ENCODE measurements at places on chromosomes 2 and 18.

DNA sequence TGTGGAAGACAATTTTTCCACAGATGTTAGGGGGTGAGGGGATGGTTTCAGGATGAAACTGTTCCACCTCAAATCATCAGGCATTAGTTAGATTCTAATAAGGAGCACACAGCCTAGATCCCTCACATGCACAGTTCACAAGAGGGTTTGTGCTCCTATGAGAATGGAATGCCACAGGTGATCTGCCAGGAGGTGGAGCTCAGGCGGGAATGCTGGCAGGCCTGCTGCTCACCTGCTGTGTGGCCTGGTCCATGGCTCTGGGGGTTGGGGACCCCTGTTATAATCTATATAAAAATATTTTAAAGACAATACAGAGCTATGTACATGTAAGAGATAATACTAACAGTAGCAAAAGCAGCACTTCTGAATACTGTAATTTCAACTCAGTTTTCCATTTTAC lies 19.2 kb downstream of the CWC22 start:
- no peak for DNase-seq

- no peak for DNase-seq
These were observed 17.5 kb downstream of the ACAA2 start for GRCh38 chr18:49795612-49796552.

DNA sequence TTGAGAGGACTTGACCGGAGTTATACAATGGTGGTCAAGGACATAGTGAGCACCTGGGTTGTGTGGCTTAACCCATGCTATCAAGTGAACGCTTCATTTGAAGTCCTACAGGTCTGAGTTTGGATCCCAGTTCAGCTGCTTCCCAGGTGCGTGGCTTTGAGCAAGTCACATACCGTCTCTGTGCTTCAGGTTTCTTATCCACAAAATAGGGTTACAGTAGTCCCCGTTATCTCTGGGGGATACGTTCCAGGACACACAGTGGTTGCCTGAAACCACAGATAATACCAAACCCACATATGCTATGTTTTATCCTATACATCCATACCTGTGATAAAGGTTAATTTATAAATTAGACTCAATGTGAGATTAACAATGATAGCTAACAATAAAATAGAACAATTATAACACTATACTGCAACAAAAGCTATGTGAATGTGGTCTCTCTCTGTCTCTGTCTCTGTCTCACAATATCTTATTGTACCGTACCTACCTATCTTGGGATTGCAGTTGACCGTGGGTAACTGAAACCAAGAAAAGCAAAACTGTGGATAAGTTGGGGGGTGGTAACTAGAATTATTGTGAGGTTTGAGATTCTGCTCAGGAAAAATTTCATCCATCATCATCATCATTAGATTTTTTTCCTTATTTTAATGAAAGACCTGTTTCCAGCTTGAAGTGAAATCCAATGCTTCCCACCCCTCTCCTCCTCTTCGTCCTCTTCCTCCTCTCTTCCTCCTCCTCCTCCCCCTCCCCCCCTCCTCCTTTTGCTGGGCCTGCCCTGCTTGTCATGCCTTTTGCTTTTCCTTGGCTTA lies 22.7 kb downstream of the LBH start:
- no peak for DNase-seq

DNA sequence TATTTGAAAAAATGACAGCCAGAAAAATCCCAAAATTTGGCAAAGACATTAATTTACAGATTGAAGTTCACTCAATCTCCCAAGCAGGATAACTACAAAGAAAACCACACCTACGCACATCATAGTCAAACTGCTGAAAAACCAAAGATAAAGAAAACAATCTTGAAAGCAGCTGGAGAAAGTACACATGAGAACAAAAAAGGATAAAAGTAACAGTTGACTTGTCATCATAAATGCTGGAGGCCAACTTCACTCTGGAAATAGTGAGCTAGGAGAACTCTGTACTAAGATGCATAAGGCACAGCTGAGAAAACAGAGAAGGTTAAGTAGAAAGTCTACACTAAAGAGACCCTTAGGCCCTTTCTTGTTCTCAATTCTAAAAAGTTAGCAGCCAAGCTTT lies 73.1 kb downstream of the TLK1 start:
- no peak for DNase-seq

DNA sequence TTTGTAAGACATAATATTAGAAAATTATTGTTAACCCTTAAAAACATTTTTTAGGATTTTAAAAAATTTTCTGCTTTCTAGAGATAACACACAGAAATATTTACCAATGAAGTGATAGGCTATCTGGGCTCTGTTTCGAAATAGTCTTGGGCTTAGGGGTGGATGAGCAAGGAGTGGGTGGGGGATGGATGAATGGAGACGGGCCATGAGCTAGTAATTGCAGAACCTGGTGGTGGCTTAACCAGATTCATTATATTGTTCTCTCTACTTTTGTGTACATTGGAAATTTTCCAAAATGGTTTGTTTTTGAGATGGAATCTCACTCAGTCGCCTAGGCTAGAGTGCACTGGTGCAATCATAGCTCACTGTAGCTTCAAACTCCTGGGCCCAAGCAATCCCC lies 89.6 kb downstream of the TCF7L1 start:
- DNase-seq: no peak

DNA sequence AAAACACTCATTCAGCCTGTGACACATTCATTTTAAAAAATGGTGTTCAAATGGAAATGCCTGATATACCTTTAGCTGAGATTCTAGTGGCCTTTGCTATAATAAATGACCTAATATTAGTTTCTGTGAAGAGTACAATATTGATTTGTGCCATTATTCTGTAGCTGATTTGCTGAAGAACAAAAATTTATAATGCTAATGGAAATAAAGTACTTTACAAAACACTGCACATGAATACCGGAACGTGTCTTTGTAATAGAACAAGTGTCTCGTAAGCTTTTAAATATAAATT lies 138.7 kb downstream of the WDR7 start:
- no peak for DNase-seq

GRCh38 chr2:9405636-9406035 lies 17.7 kb downstream of the ITGB1BP1 start:
- DNase-seq: no peak

DNA sequence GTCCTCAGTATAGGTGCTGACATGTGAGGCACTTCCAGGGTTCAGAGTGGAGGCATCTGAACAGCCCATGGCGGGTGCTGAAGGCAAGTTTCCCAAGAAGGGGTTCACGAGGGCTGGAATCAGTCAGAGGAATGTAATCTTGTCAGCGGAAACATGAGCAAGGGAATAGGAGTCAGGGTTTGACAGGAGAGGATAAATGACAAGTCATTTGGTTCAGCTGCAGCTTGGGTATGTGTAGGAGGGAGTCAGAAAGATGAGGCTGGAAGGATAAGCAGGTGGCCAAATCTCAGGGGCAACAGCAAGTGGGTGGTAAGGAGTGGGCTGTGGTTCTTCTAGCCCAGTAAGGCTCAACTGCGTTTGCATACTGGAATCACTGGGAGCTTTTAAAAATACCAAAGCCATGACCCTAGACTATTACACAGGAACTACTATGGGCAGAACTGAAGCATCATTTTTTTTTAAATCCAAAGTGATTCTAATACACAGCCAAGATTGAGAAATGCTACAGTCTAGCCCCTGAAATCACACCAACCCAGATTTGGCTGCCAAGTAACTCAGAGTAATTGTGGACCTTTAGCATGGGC lies 41.8 kb upstream of the NAB1 start:
- no peak for DNase-seq

DNA sequence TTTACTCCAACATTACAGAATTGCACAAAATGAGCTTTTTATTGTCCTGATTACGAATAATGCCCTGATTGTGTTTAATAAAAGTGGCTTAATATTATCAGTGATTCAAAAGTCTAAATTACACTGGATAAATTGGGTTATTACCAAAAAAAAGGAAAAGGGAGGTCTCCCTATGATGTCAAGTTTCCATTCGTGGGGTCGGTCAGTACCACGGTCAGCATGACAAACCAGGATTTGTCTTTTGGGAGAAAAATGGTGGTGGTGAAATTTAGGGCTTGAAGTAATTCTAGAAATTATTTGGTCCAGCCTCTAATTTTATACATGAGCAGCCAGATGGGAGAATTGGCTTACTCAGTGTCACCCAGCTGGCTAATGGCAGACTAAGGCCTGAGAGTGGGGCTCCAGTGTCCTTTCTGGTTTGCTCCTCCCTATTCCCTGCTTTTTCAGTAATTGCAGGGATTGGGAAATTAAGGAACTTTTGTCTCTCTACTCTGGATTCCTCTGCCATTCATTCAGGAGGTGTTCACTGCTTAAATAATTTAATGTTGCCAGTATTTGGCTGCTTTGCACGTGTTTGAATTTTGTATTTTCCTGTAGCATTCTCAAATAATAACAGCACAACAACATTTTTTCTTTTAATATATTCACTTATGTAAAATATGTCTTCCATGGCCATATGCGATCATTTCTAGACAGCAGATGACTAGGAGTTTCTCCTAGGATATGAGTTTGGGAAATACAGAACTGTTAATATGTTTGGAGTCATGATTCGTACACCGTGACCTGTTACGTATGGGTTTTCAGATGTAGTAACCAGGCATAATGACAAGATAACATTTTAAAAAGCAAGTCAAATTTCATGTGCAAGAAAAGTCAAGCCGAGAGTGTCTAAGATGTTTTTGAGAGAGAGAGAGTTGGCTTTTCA lies 128.9 kb upstream of the NOSTRIN start:
- no peak for DNase-seq

DNA sequence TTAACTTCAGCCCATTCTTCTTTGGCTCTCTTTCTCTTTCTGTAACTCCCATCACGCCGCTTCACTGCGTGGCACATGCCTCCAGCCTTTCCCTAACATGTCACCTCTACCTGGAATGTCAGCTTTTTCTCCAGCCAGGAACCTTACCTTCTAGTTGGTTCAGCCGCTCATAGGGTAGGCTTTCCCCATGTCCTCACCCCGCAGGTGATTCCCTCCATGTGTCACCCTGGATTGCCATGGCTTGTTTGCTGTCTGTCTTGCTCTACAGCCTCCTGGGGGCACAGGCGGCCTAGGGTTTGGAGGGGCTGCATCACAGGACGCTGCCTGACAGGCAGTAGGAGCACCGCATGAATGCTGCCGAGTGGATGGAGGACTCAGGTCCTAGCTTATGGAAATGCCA lies 39.2 kb downstream of the ARHGEF4 start:
- DNase-seq: no peak

DNA sequence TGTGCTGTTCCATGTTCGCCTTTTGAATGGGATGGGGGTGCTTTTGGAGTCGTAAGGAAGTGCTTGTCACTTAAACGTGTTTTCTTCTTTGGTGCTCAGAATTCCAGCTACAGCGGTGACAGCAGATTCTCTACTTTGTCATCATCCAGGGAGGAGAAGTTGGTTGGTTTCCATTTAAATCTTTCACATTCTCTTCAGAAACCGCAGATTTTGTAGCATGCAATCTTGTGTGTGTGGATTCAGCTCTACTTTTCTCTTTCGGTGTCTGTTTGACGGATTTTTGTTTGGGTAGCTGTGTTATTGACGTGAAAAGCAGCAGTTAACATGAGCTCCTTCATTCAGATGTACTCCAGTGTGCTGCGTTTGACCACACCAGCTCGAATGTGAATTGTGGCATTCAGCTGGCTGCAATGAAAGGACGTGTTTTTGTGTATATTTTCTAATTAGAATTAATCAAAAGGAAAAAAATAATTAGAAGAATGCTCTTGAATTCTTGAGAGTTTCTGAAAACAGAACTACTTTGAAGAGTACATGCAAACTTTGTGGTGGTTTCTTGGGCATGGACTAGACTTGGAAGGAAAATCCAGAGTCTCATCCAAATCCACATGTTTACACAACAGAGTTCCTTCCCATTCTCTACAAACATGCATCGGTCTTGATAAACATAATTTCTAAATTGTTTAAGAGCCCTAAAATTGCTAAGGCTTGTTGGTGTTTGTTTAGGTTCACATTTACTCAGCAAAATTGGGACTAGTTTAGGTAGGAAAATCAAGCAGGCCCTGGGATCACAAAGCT lies 68.7 kb upstream of the RBM44 start:
- no peak for DNase-seq

Data from stimulated activated CD4-positive, alpha-beta T cell treated with anti-CD3 and anti-CD28 coated beads, TNF-alpha, amount 100 ng/mL, for 48 hours (primary cell).